Activated T-helper 2 cell treated with anti-CD3 and anti-CD28 coated beads, Interferon-gamma antibody, Interleukin-2, Interleukin-4, amounts not matched to agents 10 μg/mL and 5 μg/mL and 100 μg/mL, durations not matched to agents 14 hours and 24 hours and 36 hours (primary cell): ENCODE measurements at places on chromosomes 11 and 22. TPM values are rescaled to one million over a fixed set of nuclear protein-coding genes. Genes with fewer than 3 reads are reported as not detected.

MPZL3 gene
- 49.5 and 49.7 TPM in 2 replicates for total RNA-seq

DNA sequence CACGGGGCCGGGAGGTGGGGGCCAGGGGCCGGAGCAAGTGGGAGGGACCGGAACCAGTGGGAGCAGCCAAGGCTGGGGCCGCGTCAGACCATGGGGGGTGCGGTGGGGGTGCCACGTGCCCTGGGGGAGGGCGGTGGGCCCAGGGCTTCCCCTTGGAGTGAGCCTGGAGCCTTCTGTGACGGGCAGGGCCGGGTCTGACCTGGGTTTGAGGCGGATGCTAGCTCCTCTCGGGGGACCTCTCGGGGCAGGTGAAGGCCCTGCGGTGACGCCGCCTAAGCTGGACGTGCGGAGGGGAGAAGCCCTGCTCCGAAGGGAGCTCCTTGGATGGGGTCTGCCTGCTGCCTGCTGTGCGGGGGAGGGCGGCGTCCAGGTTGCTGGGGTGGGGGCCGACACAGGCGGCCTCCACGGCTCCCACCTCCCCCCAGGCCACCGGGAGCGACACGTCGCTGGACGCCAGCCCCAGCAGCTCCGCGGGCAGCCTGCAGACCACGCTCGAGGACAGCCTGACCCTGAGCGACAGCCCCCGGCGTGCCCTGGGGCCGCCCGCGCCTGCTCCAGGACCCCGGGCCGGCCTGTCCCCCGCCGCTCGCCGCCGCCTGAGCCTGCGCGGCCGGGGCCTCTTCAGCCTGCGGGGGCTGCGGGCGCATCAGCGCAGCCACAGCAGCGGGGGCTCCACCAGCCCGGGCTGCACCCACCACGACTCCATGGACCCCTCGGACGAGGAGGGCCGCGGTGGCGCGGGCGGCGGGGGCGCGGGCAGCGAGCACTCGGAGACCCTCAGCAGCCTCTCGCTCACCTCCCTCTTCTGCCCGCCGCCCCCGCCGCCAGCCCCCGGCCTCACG lies 115.0 kb downstream of the CACNA1I start:
- H3K27me3 ChIP-seq: peaks cover 24% of the 10 kb centered on the region
- H3K27ac ChIP-seq: no peak overlapping the region
- no peak for DNase-seq
- H3K36me3 ChIP-seq: peaks cover 7% of the 10 kb centered on the region

DNA sequence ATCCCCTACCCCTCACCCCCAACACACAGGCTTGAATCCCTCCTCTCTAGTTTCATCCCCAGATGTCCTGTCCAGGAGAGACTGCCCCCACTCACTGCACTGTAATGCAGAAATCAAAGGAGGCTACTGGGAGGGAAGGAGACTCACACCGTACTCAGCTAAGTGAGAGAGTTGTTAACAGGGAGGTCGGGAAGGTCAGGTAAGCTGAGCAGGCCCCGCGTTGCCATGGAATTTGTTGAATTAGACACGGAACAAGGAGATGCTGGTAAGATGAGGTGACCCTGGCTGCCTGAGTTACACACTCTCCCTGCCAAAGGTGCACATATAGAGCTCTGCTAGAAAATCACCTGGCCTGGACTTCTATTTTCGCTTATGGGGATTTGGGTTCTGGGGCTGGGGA lies 197.9 kb downstream of the NXPE2 start:
- no peak overlapping the region for H3K27ac ChIP-seq
- no peaks in the 10 kb centered on the region for H3K4me1 ChIP-seq
- H3K4me3 ChIP-seq: no peak overlapping the region

KRTAP5-7 gene
- 0.21 TPM in 1 of 2 replicates, not detected in the other for total RNA-seq

DNA sequence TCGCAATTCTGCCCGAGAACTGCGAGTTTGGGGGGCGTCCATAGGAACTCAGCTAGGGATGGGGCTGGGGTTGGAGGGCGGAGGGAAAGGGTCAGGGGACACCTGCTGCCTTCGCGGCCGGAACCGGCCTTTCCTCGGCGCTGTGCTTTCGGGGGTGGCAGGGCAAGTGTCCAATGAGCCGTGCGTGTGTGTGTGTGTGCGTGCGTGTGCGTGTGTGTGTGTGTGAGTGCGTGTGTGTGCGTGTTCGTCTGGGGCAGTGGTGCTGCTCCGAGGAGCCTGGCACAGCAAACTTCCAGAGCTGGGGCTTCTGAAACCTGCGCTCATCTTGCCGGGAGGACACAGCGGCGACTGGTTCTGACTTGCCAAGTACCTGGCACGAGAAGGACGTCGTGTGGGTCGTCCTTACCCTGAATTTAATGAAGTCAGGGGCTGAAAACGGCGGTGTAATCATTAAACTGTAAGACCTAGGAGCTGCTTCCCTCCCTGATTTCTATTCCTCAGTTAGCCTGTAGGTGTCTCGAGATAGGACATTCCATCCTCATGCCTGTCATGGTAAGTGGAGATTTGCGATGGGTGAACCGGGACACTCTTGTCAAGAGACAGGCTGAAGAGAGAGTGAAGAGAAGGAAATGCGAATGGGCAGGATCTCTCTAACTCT lies 27.0 kb upstream of the AMOTL1 start:
- H3K27me3 ChIP-seq: peaks cover 42% of the 10 kb centered on the region
- no peaks in the 10 kb centered on the region for H3K36me3 ChIP-seq
- no peak overlapping the region for H3K27ac ChIP-seq
- DNase-seq: no peak
- peaks cover 7% of the 10 kb centered on the region for H3K4me1 ChIP-seq

NAP1L4 gene
- total RNA-seq: 267 and 286 TPM in 2 replicates

- peak; percentile 93 for DNase-seq
- peak overlapping the region; percentile 98 for H3K4me3 ChIP-seq
- no peaks in the 10 kb centered on the region for H3K27me3 ChIP-seq
- H3K4me1 ChIP-seq: peaks cover 35% of the 10 kb centered on the region
- peaks cover 46% of the 10 kb centered on the region for H3K36me3 ChIP-seq
Measured at GRCh38 chr11:65421794-65422632, 585 bp upstream of the NEAT1 start.

MS4A3 gene
- total RNA-seq: not detected in 2 replicates

DNA sequence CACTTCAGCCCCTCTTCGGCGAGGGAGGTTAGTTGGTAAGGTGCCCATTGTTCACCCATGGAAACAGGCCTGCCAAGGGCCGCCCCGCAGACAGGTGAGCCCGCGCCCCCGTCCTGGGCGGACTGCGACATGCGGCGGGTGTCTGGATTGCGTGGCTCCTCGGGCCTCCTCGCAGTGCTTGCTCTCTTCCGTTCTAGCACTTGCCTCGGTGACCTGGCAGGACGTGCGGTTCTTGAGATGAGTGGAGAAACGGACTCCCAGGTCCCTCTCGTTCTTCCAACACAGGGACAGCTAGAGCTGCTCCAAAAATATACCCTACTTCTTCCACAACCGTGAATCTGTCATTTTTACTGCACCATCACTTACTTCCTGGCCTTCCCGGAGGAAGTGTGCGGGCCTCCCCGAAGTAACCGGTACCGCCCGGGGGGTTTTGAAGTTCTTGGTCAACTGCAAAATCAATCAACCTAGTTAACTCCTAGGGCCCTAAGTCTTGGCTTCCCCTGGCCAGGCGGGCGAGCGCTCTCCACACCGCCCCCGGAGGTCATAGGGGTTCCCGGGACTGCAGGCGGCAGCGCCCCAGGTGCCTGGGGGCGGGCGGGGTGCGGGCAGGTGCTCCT lies 745 bp upstream of the ZBTB44 start:
- H3K27me3 ChIP-seq: no peaks in the 10 kb centered on the region
- peak overlapping the region; percentile 84 for H3K27ac ChIP-seq
- peak; percentile 39 for DNase-seq

TRIM29 gene
- total RNA-seq: not detected in 2 replicates

AMOTL1 gene
- total RNA-seq: 4.8 and 5.9 TPM in 2 replicates

KRTAP5-9 gene
- not detected in 2 replicates for total RNA-seq

SLC16A8 gene
- total RNA-seq: not detected in 2 replicates

GRCh38 chr11:73284106-73284505 lies 12.0 kb downstream of the P2RY6 start:
- DNase-seq: no peak
- no peak overlapping the region for H3K27ac ChIP-seq
- H3K36me3 ChIP-seq: no peaks in the 10 kb centered on the region
- H3K4me1 ChIP-seq: peaks cover 20% of the 10 kb centered on the region
- no peak overlapping the region for H3K4me3 ChIP-seq

DNA sequence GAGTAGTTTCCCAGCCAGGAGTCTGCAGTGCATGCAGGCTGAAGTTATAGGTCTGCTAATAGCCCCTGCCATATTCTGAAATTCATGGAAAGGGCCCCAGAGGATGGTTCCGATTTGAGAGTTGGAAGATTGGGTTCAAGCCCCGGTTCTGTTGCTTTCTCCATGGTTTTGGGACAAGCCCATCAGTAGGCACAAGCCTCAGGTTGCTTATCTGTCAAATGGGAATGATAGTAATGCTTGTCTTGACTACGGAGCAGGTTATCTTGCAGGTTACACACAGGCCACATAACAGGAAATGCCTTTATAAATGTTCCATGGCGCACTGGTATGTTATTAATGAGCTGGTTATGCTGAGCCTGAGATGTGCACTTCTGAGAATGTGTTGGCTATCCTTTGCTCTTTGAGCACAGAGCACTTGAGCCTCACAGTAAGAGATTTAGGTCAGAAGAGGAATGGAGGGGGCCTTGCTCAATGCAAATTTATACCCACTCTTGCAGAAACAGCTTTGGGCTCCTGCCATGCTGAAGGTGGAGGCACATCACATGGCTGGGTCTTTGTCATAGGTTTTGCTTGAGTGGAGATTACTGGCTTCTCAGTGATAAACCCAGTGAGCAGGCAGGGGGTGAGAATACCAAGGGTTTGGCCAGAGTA lies 47.1 kb downstream of the ZNRF3 start:
- no peaks in the 10 kb centered on the region for H3K36me3 ChIP-seq
- no peak overlapping the region for H3K4me3 ChIP-seq
- H3K27me3 ChIP-seq: peaks cover 56% of the 10 kb centered on the region
- H3K4me1 ChIP-seq: no peaks in the 10 kb centered on the region
- no peak overlapping the region for H3K27ac ChIP-seq

LSP1 gene
- 442 and 449 TPM in 2 replicates for total RNA-seq

OR2AT4 gene
- total RNA-seq: not detected in 2 replicates

- H3K27ac ChIP-seq: no peak overlapping the region
- no peak for DNase-seq
- H3K27me3 ChIP-seq: no peaks in the 10 kb centered on the region
- no peaks in the 10 kb centered on the region for H3K36me3 ChIP-seq
- no peak overlapping the region for H3K4me3 ChIP-seq
Measured at GRCh38 chr11:110830747-110831146, 118.5 kb upstream of the ARHGAP20 start.

DNA sequence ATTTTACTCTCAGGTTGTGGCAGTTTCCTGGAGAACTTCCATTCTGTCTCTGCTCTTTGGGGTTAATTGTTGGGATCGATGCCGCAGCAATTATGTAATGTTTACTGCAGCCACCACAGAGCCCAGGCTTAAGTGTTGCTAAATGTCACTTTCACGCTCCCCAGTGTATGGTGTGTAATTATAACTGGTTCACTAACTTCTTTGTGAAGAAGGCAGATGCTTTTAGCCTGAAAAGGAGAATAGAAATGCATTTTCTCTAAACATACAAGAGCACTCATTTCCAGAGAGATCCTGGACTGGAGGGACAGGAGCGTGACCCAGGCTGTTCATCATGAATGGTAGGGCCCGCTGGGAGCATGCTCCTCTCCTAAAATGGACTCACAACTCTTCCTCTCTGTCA lies 132.2 kb upstream of the PLET1 start:
- peaks cover 3% of the 10 kb centered on the region for H3K27me3 ChIP-seq
- H3K36me3 ChIP-seq: no peaks in the 10 kb centered on the region
- no peak overlapping the region for H3K4me3 ChIP-seq
- no peaks in the 10 kb centered on the region for H3K4me1 ChIP-seq
- no peak overlapping the region for H3K27ac ChIP-seq

DNA sequence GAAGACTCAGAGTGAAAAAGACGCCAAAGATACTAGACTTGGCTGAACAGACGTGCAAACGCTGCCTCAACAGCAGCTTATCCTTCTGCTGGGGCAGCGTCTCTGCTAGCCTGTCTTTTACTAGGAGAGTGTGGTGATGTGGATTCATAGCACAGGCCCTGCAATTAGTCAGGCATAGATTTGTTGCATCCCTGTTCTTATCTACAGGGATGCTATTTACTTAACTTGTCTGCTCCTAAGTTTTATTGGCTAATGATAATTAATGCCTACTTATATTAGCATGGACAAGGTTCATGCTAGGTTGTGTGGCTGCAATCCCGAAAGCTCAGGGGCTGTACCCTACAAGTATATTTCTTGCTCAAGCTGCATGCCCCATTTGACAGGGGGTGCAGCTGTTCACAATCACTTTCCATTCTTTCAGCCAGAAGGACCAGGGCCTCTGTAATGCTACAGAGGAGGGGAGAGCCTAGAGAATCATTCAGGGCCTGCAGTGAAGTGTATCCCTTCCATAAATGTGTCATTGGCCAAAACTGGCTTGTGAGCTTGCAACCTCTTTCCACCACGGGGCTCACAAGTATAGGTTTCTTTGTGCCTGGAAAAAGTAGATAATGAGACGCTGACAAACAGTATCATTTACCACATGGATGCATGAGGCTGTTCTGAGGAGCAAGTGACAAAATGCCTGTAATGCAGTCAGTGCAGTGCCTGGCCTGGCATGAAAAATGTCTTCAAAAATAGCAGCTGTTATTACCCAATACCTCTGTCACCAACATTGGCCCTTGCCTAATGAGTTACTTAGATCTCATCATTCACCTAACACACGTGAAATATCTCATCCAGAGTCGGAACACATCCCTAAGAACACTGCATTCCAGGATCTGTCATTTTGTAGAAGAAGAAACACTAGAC lies 685.8 kb upstream of the API5 start:
- H3K4me1 ChIP-seq: no peaks in the 10 kb centered on the region
- H3K36me3 ChIP-seq: no peaks in the 10 kb centered on the region

DNA sequence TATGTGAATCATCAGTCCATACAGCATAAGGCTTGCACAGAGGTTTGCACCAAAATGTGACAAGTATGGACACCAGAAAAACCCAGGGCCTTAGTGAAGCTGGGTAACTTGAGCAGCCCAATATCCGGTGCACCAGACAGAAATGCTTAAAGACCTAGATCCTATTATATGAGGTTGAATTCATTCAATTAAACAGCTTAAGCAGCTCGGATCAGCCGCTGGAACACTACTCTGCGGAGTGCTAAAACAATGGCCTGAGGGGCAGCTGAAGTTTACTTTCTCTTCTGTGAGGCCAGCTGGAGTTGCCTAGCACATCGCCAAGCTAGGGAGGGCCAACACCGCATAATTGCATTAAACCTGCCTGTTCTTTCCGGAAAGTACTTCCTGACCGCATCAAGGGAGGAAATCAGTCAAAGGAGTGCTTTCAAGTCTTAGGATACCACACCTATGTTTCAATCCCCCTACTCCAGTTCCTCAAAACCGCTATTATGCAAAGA lies 17.0 kb upstream of the FAM181B start:
- no peak for DNase-seq
- H3K4me1 ChIP-seq: peaks cover 10% of the 10 kb centered on the region
- no peak overlapping the region for H3K4me3 ChIP-seq
- peaks cover 35% of the 10 kb centered on the region for H3K27me3 ChIP-seq
- no peak overlapping the region for H3K27ac ChIP-seq
